Stimulated activated CD8-positive, alpha-beta memory T cell treated with anti-CD3 and anti-CD28 coated beads, Interleukin-15, amount 100 ng/mL, for 24 hours (primary cell): ENCODE measurements at places on chromosomes 6 and 20.

- no peak for DNase-seq
Observed at GRCh38 chr6:109465772-109466171, 10.2 kb upstream of the MICAL1 start.

DNA sequence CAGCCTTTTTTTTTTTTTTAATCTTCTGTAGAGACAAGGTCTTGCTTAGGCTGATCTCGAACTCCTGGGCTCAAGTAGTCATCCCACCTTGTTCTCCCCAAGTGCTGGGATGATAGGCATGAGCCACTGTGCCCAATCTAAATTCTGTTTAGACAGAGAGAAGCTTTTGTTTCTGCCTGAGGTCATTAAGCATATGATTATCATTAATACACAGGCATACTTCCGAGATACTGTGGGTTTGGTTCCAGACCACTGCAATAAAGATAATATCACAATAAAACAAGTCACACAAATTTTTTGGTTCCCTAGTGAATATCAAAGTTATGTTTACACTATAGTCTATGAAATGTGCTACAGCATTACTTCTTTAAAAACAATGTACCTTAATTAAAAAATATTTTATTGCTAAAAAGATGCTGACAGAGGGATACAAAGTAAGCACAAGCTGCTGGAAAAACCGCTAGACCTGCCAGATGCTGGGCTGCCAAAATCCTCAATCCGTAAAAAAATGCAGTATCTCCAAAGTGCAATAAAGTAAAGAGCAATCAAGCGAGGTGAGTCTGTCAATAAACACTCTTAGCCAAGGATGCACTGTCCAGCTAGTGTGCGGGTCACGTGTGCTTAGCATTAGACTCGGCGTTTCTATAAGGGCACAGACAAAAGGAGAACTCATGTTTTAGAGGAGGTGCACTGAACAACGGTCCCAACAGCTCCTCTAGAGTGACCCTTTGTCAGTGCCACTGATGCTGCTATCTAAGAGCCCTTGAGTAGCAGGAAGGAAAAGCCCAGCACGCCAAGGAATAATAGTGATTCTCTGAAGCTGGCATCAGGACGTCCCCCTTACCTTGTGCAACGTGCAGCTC lies 16.1 kb downstream of the TXNDC5 start:
- DNase-seq: no peak

GRCh38 chr6:101666256-101666655 lies 272.7 kb downstream of the GRIK2 start:
- no peak for DNase-seq

- DNase-seq: no peak
Observed at GRCh38 chr6:19320111-19320581, 517.0 kb upstream of the ID4 start.

DNA sequence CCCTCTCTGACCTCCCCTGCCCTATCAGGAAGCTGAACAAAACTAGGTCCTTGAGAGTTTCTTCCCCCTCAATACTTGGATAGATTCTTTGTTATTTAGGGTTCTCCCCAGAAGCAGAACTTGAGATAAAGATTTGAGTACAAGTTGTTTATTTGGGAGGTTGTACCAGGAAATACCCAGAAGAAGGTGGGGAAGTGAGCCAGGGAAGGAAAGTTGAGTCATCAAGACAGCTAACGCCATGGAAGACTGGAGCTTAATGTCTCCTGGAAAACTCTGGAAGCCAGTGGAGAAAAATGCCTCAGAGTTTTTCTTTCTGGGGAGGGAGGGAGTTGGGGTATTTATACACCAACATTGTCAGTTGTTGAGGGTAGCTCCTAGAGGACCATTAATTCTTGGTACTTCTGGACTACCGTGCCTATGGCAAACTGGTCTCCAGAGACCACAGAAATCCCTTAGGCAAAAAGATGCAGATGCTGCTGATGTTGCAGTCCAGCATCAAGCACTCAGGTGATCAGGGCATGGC lies 102.6 kb upstream of the ZFP64 start:
- DNase-seq: no peak

DNA sequence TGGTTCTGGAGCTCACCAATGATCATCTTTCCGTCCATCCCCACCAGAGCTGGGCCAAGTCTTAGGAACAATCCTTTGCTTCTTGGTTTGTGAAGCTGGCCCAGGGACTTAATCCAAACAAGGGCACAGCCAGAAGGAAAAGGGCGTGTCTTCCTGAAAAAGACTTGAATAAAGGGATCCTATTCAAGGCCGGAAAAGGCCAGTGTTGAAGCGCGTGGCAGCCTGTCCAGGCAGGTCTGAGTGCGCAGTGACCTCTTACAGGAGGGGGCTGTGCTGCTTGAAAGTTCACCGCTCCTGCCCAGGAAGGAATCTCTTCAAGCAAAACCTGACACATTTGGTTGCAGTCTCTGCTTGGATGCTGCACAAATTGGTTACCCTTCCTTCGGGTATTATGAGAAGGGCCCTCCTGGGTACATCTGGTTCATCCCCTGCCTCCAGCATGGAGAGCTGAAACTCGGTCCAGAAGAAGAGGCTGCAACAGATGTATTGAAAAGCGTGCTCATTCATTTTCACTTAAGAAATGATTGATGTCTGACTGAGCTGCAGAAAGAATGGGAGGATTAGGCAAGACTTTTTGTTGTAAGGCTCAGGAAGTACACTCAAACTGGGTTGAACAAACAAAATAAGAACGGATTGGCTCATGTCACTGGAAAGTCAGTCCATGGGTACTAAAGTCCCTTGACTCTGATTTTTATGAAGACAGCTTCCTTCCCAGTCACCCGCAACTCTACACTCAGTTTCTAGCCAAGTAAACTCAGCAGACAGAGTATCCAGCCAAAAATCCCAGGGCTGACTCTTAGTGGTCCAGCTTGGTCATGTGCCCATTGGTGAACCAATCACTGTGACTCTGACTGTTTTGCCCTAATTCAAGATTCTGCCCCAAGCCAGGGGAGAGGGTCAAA lies 136.3 kb downstream of the TFAP2C start:
- DNase-seq: no peak

DNA sequence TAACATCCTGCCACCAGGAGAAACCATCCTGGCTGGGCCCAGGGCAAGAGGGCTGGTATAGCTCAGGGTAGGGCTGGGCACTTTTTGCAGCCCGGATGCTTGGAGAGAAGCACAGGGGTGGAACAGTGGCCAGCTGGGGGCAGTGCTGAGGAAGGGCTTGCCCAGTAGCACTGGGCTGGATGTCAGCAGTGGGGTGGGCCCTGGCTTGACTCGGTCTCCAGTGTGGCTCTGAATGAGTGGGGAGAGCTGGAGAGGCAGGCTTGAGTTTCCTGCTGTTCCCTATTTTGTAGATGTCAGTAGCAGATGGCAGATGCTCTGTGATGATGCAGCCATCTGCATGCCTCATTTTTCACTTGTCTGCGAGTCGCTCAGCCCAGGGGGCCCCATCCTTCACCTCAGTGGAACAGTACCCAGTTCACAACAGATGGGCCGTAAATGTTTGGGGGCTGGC lies 56.3 kb upstream of the TULP1 start:
- peak; percentile 3 for DNase-seq
